ENCODE measurements at places on chromosomes 1 and 21.

DNA sequence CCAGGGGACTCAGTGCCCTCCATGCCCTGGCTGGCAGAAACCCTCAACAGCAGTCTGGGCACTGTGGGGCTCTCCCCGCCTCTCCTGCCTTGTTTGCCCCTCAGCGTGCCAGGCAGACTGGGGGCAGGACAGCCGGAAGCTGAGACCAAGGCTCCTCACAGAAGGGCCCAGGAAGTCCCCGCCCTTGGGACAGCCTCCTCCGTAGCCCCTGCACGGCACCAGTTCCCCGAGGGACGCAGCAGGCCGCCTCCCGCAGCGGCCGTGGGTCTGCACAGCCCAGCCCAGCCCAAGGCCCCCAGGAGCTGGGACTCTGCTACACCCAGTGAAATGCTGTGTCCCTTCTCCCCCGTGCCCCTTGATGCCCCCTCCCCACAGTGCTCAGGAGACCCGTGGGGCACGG is 2.8 kb upstream of the TAS1R3 start:
- DNase-seq = no peak

GRCh38 chr1:163932901-163933300 is 611.1 kb downstream of the NUF2 start:
- DNase-seq = no peak

DNA sequence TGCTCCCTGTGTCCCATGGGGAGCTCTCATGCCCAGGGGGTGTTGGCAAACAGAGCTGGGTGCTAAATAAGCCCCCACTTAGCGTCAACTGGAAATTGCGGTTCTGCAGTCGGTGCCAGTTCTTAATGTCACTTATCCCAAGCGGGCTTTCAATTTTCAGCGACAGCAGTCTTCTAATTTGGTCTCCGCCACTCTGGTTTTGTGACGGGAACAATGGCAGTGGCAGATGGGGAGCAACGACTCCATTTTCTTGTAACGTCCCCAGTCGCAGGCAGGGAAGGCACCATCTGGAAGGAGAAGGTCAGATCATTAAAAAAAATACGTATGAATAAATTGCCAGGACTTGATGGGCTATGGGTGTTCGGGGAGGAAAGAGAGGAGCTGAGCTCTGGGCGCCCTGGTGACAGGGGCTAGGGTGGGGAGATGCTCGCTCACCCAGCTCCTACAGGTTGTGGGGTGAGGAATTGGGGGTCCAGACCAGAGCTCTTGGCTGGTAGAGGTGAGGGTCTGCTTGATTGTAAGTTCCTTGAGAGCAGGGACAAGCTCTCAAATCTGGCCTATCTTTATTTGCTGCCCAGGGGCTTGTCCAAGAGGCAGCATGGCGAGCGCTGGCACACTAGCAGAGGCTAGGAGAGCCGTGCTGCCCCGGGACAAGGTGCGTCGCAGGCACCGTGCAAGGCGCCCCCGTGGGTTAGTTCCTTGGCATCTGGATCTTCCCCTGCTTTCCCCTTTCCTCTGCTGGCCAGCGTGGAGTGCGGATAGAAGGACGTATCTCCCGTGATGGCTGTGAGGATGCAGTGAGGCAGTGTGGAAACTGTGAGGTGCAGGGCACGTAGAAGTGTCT is 105.8 kb downstream of the ARHGEF10L start:
- DNase-seq = no peak

GRCh38 chr1:26429721-26430120 is 2.4 kb upstream of the DHDDS start:
- no peak for DNase-seq

GRCh38 chr1:60130703-60131102 is 57.1 kb upstream of the C1orf87 start:
- peak; percentile 62 for DNase-seq
